ENCODE measurements at places on chromosomes 11 and 22.

GRCh38 chr11:111913997-111914396 lies 1.5 kb downstream of the HSPB2 start:
- DNase-seq = no peak

GRCh38 chr11:127236776-127237175 lies 236.2 kb upstream of the KIRREL3 start:
- DNase-seq = no peak

DNA sequence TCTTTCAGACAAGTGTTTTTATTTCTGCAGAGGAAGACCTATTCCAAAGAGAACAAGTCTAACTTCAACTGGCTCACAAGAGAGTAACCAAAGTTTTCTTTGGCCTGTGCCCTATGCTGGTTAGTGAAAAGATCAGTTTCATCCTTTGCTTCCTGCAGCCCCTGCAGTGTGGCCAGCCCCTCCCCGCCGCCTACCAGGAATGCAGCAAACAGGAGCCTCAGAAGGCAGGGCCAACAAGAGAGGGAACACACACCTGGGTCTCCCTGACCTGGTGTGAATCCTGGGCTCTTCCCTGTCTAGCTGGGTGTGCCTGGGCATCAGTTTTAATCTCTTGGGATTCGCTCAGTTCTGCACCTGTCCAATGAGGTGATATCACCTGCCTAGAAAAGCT lies 21.5 kb upstream of the SCARF2 start:
- no peak for DNase-seq

DNA sequence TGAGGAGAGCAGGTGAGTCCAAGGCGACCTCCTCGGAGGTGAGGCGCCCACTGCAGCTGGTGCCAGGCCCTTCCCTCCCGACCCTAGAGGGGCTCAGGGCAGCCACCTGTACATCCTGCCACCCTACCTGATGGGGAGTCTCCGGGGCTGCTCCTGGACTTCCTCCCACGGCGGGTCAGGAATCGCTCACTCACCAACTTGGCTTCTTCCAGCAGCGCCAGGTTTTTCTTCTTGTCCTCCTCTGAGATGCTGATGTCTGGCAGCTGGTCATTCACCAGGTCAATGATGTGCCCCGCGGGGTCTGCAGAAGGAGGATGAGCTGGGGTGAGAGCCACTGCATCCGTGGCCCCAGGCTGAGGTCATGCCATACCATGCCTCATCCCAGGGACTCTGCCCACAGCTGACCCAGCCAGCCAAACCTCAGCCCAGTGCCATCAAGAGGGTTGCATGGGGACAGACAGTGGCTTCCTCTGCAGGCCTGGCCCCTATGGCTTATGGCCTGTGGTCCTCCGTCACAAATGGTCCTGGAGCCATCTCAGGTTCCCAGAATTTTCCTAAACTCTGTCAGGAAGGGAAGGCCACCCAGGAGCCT lies 61.0 kb upstream of the LYVE1 start:
- no peak for DNase-seq

GRCh38 chr11:6746626-6747025 lies 25.1 kb downstream of the OR2AG2 start:
- no peak for DNase-seq

- peak; percentile 52 for DNase-seq
These were observed 630 bp downstream of the CD5 start for GRCh38 chr11:61102667-61103571.

GRCh38 chr22:36252754-36253522 lies at the start of gene APOL1:
APOL1 (plus strand) TSS chr22:36253133; CDS start chr22:36254956, 1,823 bp downstream.
- peak; percentile 46 for DNase-seq

GRCh38 chr11:86719781-86720463 lies 47.5 kb upstream of the ME3 start:
- no peak for DNase-seq

GRCh38 chr22:38236786-38237185 lies 35.0 kb downstream of the MAFF start:
- DNase-seq = no peak

- no peak for DNase-seq
These were observed 14.2 kb downstream of the TCF20 start for GRCh38 chr22:42256220-42256619.

GRCh38 chr11:88341522-88342251 lies 4.2 kb upstream of the CTSC start:
- no peak for DNase-seq

DNA sequence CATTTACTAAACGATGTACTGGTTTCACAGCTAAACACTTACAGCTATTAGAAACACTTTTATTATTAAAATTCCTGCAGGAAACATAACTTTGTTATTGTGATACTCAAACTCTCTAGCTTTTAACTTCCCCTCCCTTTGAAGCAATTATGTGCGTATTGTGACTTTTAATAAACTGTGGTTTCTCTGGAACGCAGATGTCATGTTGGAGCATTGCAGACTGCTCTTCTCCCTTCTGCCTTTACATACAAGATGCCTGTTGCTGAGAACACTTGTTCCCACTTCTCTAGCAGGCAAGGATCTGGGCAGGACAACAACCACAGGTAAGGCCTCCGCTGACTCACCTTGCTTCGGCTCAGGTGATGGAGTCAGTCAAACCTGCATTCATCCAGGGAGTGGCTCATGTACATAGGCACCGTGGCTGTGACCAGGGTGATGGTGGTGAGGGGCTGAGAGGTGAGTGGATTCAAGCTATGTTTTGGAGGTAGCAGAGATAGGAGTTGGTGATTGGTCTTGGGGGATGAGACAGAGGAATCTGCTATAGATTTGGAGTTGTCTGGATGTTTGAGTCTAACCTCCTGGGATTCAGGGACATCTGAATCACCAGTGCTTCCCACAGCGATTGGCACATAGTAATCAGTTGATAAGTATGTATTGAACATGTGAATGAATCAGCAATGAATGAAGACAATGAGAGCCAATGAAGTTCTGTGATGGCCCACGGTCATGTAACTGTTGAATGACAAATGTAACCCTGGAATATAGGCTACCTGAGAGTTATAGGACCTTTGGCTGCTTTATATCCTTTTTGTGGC lies 106.0 kb downstream of the ADAMTS15 start:
- DNase-seq = no peak

DNA sequence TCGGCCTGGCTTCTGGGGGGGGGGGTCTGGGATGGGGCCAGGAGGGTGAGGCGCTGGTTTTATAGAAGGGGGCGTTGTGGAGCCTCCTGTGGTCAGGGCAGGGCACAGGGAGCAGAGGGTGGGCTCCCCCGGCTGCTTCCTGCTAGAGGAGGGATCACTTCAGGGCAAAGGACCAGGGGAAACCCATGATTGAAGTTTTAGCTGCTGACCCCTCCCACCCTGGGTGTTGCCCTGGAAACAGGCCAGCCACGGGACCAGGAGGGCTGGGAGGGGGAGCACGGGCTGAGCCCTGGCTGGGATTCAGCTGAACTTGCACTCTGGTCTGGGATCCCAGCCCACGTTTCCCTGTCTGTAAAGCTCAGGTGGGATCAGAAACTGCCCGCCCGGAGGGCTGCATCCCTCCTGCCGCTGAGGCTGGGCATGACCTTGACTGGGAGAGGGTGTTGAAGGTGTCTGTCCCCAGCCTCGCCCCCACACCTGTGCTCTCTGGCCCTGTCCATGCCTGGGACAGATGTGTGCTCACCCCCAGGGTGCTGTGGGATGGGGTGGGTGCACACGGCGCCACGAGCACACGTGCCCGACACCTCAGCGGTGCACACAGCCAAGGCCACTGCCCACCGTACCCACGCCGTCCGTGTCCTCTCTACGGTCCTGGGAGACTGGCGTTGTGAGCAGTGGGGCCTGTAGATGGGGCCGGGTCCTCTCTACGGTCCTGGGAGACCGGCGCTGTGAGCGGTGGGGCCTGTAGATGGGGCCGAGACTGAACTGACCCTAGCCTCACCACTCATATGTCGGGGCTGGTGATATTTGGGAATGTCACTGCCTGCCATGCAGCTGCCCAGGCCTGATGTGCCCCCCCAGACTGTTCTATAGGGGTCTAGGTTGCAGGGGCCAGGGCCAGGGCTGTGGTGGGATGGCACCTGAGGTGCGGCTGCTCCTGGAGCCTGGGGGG lies 2.3 kb downstream of the TSPAN4 start:
- no peak for DNase-seq

GRCh38 chr22:40679964-40680818 lies 907 bp downstream of the MCHR1 start:
- DNase-seq = no peak

- no peak for DNase-seq
These were observed 3.3 kb upstream of the TRABD start for GRCh38 chr22:50182176-50183081.

- DNase-seq = peak; percentile 11
These were observed 81.6 kb downstream of the MYEOV start for GRCh38 chr11:69375316-69376154.

GRCh38 chr11:78277314-78277994 lies 88.7 kb downstream of the USP35 start:
- DNase-seq = no peak

GRCh38 chr11:122179961-122180834 lies 64.2 kb upstream of the BLID start:
- DNase-seq = no peak

- DNase-seq = no peak
These were observed 10.9 kb downstream of the USP2 start for GRCh38 chr11:119370486-119371046.

- peak; percentile 18 for DNase-seq
These were observed 15.3 kb downstream of the IL10RA start for GRCh38 chr11:118001494-118001971.

GRCh38 chr11:115321605-115322289 lies 182.5 kb downstream of the CADM1 start:
- no peak for DNase-seq

- DNase-seq = no peak
These were observed 69.7 kb upstream of the ZBED5 start for GRCh38 chr11:10927538-10927937.

DNA sequence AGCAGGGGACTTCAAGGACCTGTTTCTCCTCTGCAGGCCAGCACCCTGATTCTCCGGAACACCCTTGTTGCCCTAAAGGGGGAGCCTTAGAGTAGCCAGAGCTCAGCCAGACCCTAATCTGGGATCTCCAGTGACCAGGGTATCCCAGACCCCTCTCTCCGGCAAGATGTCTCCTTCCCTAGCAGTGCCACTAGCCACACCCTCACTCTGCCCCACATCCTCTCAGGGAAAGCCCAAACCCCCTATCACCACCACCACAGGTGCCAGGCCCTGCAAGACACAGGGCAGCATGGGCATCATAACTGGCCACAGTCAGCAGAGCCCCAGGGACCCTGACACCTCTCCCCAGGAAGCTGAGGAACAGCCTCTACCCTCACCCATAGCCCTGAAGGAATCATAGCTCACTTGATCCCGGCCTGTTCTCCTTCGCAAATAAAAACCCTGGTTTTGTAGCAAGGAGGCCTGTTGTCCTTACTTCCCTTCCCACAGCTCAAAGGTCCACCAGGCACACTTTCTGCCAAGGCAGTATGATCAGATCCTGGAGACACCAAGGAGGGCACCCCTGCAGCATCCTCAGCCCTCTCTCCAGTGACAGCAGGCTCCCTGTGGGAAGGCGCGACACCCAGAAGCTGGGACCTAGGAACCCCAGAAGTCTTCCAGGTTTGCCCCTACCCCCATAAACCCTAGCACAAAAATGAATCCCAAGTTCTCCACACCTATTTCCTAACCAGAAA lies 4.6 kb downstream of the CFL1 start:
- no peak for DNase-seq

- DNase-seq = no peak
These were observed 105.3 kb upstream of the HSD17B12 start for GRCh38 chr11:43574949-43575912.

- DNase-seq = no peak
These were observed 23.1 kb upstream of the RDX start for GRCh38 chr11:110319501-110319900.

DNA sequence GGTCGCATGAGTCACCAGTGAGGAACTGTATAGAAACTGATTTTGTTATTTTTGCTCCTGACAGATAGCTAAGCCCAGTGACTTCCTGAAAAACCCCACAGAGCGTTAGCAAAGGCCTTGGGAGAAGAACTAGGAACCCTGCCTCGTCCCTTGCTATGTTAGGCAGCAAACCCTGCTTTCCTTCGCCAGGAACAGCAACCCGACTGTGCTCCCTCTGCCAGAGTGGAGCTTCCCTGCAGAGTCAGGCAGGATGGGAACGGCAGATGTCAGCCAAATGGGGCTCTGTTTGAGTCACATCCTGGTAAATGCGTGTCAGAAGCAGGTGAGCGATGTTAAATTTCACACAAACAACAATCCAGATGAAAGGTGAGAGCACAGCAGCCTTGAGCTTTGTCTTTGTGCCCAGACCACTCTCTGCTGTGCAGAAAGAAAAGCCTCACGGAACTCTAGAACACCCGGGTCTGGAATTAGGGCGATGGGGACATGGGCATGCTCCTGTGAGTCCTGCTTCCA lies 186.6 kb downstream of the ADAMTS15 start:
- no peak for DNase-seq

DNA sequence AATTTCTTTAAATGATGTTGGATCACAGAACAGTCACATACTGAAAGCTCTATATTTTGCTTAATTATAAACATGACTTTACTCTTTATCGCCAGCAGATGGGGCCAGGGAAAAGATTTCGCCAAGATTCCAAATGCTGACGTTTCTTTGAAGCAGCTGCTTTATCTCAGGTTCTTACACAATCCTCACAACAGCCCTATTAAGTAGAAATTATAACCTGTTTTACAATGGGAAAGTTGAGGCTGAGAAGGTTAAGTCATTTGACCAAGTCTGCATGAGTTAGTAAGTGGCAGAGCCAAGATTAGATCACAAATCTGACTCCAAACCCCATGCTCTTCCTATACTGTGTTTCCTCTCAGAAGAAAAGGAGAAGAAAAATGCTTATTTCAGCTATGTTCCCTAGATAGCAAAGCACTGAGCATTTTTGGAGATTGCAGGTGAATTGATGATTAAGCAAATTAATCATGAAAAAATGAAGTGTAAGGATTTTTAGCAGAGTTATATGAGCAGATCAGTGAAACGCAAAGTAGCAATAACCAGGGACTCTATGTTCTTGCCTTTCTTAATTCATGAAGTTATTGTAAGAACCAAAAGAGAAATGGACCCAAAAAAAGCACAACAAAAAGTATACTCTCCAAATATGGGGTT lies 79.0 kb downstream of the AASDHPPT start:
- DNase-seq = no peak

GRCh38 chr11:57214494-57214893 lies 22.6 kb downstream of the APLNR start:
- DNase-seq = no peak

GRCh38 chr11:26027887-26028286 lies 304.0 kb upstream of the ANO3 start:
- no peak for DNase-seq

- no peak for DNase-seq
These were observed 26.0 kb upstream of the TTC12 start for GRCh38 chr11:113288286-113288863.

GRCh38 chr11:34216706-34217105 lies 111.3 kb downstream of the NAT10 start:
- no peak for DNase-seq

- peak; percentile 57 for DNase-seq
These were observed 2.4 kb downstream of the C11orf96 start for GRCh38 chr11:43944761-43945311.
